Stimulated activated CD4-positive, alpha-beta T cell treated with anti-CD3 and anti-CD28 coated beads, Interleukin-2, amount 100 ng/mL, for 24 hours (primary cell): ENCODE measurements at places on chromosomes 13 and 19.

- no peak for DNase-seq
Measured at GRCh38 chr13:36029166-36029565, 102.0 kb downstream of the DCLK1 start.

DNA sequence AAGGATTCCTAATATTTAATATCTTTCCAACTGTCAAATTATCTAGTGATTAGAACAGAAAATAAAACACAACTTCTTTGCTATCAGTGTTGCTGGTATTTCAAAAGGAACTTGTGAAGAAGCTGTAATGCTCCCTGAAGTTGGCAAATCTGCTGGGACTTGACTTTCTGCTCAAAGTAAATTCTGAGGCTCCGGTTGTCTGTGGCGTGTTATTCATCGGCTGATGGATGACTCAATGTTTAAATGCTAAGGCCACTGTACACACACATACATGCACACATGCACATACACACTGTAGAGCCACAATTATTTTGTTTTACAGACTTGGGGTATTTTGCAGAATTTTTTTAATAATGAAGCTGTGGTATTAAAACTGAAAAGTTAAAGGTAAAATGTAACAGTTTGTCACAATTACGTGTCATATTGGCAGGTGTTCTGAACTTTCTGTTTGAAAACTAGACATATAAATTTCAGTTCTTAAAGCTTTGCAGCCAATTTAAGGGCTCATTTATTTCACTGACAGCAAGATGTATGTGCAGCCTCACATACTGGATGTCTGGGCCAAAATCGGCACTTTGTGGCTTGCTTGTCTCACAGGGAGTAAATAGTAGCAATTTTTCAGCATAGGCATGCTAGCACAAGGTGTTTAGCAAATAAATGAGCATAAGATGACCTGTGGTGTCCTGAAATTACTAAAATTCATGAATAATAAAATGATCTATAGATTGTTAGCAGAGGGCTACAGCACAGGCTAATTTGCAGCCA, 1691.7 kb upstream of the PCDH20 start:
- DNase-seq: no peak

GRCh38 chr13:103022336-103022735, 43.9 kb downstream of the SLC10A2 start:
- no peak for DNase-seq

- no peak for DNase-seq
Measured at GRCh38 chr13:67568205-67568604, 338.1 kb upstream of the PCDH9 start.

DNA sequence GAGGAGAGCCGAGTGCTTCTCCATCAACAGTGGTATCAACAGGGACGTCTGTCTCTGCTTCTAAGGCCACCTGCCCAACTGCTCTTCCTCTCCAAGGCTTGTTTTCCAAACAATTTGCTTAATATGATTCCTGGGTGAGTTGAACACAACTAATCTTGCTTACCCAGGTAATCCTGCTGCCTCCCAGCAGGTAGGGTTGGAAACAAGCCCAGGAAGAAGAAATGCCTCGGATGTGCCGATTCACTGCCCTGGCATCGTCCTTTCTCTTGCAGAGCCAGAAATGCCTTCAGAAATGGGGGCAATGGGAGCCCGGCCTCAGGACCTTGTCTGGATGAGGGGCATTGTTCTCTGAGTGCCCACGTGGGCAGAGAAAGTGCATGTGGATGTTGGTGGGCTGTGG, 51.9 kb upstream of the C1QTNF9B start:
- no peak for DNase-seq

GRCh38 chr19:31553846-31554215, 204.6 kb upstream of the TSHZ3 start:
- no peak for DNase-seq

DNA sequence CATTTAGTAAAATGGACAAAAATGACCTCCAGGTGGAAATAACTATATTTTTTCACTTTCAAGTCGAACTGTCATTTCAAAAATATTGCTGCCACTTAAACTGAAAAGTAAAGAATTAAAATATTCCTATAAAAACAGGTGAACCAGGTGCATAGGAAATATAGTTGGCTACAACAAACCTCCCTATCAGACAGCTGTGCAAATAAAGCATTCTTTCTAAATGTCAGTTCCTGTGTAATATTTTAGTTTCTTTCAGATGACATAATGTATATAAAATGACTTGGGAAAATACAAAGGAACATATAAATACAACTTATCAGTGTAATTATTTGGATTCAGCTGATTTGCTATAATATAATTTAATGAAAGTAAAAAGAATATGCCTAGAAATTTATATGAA, 403.5 kb upstream of the GPC6 start:
- no peak for DNase-seq
